NCI-H1092 (cell line): ENCODE measurements at places on chromosomes 12 and 14.
A peak's percentile ranks its signal among the peaks of the same experiment; 100 is the strongest.

- DNase-seq: peak; percentile 32
Measured at GRCh38 chr12:47686645-47687240, 19.1 kb downstream of the RPAP3 start.

- DNase-seq: no peak
Measured at GRCh38 chr12:21305661-21306060, 29.1 kb downstream of the SLCO1A2 start.

GRCh38 chr12:53219956-53220693, 11.9 kb downstream of the RARG start:
- DNase-seq: no peak

GRCh38 chr14:79947440-79948054, 263.8 kb downstream of the DIO2 start:
- peak; percentile 62 for DNase-seq

DNA sequence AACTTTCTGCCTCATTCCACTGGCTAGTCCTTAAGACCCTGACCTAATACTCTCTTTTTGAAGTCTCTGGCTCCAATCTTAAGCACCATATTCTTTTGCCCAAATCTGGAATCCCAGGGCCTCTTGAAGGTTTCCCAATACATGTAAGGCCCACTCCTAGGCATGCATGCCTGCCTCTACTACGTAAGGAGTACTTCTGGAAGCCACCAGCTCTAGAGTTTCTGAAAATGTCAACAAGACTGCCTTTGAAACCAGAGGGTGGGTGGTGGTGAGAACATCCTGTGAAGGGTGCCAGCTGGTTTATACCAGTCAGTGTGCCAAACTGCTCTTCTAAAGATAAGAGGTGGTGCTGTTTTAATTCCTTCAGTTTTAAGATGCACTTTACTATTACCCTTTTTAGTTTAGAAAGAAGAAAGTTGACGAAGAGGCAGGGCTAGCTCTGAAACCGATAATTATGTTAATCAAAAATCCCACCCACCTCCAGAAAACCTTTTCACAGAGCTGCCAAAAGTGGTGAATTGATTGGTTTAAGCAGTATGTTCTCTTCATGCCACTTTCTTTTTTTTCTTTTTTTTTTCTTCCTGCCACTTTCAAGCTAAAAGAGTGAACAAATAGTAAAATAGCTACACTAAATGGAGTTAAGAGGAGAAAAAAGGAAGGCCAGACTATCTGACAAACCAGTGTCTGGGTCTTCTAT, 8.7 kb upstream of the WDR89 start:
- no peak for DNase-seq

- peak; percentile 4 for DNase-seq
Measured at GRCh38 chr12:95424271-95424994, 49.5 kb upstream of the METAP2 start.

- DNase-seq: no peak
Measured at GRCh38 chr14:58353516-58354299, 42.0 kb upstream of the TOMM20L start.

DNA sequence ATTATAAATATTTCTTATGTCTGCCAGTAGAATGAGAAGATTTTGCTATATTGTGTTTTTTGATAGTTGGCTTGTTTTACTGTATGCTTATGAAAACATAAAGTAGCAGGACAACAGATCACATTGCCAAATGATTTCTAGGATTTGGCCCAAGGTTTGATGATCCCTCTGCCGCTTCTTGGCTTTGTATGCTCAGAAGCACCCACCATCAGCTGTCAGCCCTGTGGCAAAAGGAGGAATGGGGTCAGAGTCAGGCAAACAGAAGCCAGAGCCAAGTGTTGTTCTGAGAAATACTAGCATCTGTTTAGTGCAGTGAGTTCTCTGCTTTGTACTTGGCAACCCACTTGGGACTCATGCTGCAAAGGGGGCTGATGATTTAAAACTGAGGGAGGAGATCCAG, 152.2 kb downstream of the PDE3A start:
- DNase-seq: no peak

GRCh38 chr14:106459971-106460730, 933.8 kb downstream of the TMEM121 start:
- DNase-seq: no peak

- no peak for DNase-seq
Measured at GRCh38 chr12:121441555-121441954, 41.6 kb downstream of the RNF34 start.

DNA sequence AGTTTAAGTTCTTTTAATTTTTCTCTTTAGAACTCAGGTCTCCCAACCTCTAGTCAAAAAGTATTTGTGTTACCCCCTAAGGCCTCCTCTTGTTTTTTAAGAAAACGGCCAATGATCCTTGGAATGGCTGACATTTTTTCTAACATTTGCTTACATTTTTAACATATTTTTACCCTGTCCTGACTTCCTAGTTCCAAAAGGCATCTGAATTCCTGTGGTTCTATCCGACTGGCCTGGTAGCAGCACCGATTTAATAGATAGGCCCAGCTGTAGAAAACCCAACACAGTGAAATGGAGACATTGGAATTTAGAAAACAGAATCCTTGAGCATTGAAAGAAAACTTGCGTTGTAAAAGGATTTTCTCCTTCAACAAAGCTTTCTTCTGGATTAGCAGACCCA, 134.7 kb upstream of the GSC start:
- DNase-seq: no peak

GRCh38 chr12:14307004-14307403, 58.5 kb upstream of the ATF7IP start:
- DNase-seq: no peak

DNA sequence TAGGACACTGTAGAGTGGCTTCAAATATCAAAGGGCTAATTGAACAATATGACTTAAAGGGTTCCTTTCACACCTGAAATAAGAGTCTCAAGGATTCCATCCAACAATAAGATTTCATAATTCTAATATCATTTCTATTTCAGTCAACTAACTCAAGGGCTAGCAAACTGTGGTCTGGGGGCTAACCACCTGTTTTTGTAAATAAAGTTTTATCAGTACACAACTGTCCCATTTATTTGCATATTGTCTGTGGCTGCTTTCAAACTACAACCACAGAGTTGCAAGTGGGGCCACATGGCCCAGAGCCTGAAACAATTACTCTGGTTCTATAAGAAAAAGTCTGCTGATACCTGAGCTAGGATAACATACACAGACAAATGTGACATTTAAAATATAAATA, 29.1 kb downstream of the MED13L start:
- DNase-seq: no peak

- DNase-seq: no peak
Measured at GRCh38 chr14:85822236-85822635, 292.3 kb downstream of the FLRT2 start.

DNA sequence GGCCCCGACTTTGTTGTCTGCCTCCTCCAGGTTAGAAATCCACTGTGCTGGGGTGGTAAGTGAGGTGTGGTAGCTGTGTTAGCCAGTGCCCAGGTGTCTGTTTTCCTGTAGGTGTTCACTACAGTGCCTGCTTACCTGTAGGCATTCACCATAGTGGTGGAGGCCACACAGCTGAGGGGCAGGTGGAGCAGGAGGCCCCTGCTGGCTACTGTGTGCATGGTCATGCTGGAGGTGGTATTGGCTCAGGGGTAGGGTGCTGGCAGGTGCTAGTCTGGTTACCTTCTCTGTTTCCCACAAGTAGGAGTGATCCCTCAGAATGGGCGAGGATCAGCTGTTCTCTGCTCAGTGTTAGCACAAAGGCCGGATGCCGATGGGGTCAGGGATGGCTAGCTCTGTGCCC, 217.3 kb downstream of the SYT10 start:
- no peak for DNase-seq

GRCh38 chr12:107662484-107662883, 23.1 kb upstream of the PWP1 start:
- no peak for DNase-seq

DNA sequence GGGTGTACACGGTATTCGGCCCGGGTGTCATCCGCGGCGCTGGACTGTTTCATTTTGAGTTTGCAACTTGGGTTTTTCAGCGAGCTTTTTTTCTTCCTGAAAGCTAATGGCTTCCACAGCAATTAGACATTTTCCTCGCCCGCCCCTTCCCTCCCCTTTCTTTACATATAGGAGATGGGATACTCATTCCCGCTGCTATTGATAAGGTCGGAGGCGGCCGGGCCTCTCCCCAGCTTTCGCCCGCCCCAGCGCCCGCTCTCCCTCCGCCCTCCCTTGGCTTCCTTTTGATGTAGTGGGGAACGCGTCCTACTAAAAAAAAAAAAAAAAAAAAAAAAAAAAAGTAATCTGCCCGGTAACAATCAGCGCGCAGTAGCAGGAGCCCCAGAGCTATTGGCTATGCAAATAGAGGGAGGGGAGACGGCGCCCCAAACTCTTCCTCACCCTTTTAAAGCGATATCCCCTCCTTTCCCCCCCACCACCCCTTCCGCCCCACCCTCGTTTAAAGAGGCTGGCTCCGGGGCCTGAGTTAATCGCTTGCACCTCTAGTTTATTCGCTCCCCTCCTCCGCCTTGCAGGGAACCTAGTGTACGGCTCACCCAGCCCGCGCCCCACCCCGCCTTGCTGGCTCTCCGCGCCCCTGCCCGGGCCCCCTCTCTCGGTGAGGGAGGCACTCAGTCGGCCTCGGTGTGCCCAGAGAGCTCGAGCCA, 1.7 kb upstream of the CCND2 start:
- DNase-seq: no peak

- DNase-seq: no peak
Measured at GRCh38 chr14:88225721-88226120, 97.3 kb downstream of the KCNK10 start.

GRCh38 chr14:103361867-103362266, 23.3 kb upstream of the MARK3 start:
- no peak for DNase-seq

DNA sequence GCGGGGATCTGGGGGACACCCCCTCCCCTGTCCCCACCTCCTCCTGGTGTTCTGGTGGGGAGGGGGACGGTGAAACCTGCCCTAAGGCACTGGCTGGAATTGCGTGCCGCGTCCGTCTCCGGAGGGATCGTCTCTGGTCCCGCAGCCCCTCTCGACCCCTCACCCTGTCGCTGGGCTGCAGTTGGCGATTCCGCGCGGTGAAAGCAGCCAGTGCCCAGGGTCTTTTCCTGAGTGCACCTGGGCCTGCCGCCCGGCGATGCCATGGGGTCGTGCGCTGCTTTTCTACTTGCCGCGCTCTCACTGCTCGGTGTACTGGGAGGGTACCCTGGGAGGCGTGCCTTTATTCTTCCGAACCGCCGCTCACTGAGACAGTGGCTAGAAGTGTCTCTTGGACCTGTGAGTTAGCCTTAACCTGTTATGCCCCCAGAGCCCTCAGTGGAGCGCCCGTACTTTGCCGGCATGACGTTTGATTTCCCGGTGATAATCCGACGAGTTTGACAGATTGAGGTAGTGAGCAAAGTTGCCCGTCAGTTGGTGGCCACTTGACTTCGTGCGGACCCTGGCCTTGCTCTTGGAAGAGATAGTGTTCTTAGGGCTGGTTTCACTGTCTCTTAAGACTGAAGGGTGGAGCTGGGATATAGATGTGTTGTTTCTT, 788 bp downstream of the SFSWAP start:
- no peak for DNase-seq

DNA sequence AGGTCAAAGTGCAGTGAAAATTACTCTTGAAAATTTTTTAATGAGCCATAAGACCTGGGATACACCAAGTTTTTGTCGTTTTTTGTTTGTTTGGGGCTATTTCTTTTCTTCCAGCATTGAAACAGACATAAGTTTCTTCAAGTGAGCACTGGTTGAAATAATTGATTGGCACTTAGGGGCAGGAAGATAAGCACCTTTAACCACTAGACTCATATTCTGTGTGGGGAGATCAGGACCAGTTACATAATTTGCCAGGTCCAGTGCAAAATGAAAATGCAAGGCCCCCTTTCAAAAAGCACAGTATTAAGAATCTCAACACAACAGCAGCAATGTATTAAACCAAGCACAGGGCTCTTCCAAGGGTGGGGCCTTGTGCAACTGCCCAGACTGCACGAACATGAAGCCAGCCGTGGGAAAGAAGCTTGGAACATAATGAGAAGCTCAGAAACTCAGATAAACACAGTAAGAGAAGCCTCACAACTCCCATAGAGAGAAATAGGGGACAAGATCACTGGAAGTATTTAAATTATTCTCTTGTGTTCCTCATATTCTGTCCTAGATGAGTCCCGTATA, 3.2 kb upstream of the TCP11L2 start:
- no peak for DNase-seq

- peak; percentile 86 for DNase-seq
Measured at GRCh38 chr12:14384783-14385638, 19.5 kb downstream of the ATF7IP start.

GRCh38 chr14:32366256-32366879, 37.3 kb downstream of the AKAP6 start:
- DNase-seq: no peak

DNA sequence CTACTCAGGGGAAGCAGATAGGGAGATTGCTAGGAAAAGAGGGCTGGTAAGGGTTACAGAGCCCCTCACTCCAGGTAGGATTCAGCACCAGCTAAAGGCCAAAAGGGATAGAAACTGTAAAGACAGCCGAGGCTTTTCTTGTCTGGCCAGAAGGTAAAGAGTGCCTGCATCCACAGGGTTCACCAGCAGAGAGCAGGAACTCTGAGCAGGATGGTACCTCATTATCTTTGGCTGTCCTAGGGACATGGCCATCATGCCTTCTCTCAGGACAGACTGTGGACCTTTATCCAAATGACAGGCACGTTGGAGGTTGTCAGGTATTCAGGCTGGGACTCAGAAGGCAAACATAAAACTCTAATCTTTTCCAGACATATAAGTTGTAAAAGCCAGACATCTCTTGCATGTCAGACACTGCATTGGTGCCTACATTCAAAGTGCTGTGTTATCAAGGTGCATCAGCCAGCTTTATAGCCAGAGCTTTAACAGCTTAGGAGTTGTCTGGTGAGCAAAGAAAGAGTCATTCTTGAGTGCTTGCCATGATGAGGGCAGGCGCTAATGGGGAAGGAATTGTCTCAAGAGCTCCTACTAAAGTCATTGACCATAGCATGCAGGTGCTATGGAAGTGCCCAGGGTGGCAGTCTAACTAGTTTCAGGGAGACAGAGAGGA, 89.5 kb downstream of the PELI2 start:
- no peak for DNase-seq

- DNase-seq: no peak
Measured at GRCh38 chr14:26602902-26603301, 5.1 kb upstream of the NOVA1 start.

DNA sequence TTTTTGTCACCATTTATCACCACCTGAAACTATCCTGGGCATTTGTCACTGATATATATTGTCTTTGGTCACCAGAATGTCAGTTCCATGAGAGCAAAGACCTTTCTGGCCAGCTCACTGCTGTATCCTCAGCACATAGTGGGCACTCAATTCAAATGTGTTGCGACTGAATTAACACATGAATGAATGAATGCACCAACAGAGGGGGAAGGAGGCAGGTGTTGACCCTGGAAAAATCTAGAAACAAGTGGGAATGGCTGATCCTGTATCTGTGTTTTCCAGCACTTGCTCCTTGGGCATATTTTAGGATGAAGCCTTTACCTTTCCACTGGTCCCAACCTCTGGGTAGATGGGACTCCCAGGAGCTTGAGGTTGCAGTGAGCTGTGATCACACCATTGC, 3.4 kb upstream of the NCOR2 start:
- DNase-seq: no peak

DNA sequence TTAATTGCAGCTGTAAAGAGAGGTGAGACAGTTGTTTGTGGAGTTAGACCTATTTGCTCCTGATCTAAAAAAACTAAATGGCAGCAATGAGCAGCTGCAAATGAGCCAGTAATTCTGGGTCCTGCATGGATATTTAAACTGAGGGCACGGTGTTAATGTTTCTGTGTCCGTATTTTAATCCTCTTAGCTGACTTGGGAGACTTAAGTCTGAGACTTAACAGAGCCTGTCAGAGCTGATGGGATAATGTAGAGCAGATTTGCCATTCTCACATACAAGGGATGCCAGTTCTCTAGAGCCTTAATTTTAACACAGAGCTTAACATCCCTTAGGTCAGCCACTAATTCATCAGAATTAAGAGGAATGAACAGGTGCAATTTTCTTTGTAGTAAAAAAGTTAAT, 178.6 kb upstream of the PDE3A start:
- no peak for DNase-seq
